ENCODE measurements at places on chromosomes 12 and 14.
A peak's percentile ranks its signal among the peaks of the same experiment; 100 is the strongest.

DNA sequence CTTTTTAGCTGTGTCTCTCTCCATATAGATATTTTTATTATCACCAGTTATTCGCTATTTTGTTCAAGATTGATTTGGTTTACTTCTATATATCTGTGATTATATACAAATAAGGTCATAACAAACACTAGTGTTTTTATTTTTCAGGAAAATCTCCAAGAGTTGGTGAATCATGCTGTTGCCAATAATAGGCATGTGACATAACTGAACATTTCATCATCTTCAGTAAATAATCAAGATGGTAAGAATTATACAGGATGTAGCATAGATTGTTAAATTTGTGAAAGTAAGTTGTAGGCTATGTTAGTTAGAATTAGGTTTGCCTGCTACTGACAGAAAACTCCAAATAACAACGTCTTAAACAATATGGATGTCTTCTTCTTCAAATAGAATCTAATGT, 240.9 kb upstream of the PDE3A start:
- DNase-seq, result no peak

DNA sequence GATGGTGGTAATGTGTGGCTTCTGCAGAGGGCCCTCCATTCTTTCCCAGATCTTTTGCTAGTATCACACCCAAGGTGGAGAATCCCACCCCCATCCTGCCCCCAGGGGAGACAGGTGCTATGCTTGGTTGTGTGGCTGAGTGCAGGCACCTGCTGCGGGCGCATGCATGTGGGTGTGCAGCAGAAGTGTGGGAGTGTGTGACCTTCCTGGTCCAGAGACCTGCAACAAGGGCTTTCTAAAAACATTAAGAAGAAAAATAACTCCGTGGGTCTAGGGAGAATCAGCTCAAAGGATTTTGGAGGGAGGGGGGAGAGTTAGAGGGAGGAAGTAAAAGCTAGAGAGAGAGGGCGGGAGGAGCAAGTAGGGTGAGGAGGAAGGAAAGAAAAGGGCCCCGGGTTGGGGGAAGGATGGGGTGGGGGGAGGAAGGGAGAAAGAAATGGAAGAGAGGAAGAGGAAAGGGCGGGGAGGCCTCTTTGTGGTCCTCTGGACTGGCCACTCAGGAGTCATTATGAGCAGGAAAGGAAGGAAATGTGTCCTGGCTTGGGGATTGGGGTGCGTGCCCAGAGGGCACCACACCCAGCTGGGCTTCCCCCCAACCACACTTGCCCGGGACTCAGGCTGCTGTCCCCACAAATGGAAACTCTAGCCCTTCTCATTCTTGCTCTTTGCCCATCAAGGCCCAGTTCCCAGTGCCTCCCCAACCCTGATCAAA, 3.1 kb upstream of the FIGNL2 start:
- DNase-seq, result no peak

- DNase-seq, result no peak
Measured at GRCh38 chr12:79367032-79367589, 323.7 kb downstream of the PAWR start.

DNA sequence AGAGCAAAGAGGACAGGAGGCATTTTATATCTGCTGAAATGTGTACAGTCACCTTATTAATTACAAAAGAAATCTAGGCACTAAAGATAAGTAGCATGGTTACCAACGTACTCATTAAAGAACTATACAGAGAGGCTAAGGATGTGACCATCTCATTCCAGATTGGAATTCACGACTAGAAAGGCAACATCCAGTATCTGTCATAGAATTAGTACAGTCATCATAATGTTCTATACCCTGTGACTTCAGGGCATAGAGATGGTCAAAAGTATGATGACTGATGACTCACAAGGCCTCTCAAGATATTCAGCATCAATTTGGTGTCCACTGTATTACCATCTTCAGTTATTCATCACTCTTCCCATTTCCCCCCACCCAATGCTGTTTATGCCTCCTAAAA, 144.0 kb upstream of the PLEKHG7 start:
- DNase-seq, result no peak

GRCh38 chr12:25924491-25925001, 33.9 kb upstream of the RASSF8 start:
- peak; percentile 45 for DNase-seq

GRCh38 chr12:85523197-85523596, 243.2 kb downstream of the ALX1 start:
- DNase-seq, result no peak

- no peak for DNase-seq
Measured at GRCh38 chr12:69442894-69443293, 27.3 kb upstream of the FRS2 start.

- peak; percentile 93 for DNase-seq
Measured at GRCh38 chr12:3225154-3225795, 148.1 kb downstream of the TSPAN9 start.

- DNase-seq, result no peak
Measured at GRCh38 chr14:50792051-50792477, 38.9 kb downstream of the NIN start.

- no peak for DNase-seq
Measured at GRCh38 chr14:69325646-69326265, 65.8 kb downstream of the GALNT16 start.

GRCh38 chr12:28223025-28223554, 32.8 kb downstream of the CCDC91 start:
- DNase-seq, result no peak

DNA sequence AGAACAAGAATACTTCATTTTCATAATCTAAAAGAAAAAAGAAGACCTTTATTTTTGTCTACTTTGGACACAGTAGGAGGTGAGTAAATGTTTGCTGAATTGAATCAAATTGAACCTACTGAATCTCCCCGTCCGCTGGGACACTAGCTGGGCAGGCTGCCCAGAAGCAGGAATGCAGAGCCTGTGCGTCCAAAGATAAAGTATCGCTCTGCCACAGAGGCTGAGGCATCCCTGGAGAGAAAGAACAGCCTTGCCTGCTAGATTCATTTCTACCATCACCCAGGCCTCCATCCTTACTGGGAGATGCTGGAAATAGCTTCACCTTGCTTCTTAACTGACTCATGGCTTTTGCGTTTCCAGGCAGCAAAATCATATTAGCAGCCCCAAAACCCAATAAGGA, 64.1 kb upstream of the TSPAN11 start:
- no peak for DNase-seq

GRCh38 chr14:21408147-21408546, 24.3 kb upstream of the SUPT16H start:
- DNase-seq, result no peak

GRCh38 chr14:56874375-56874774, 64.1 kb upstream of the OTX2 start:
- peak; percentile 94 for DNase-seq

DNA sequence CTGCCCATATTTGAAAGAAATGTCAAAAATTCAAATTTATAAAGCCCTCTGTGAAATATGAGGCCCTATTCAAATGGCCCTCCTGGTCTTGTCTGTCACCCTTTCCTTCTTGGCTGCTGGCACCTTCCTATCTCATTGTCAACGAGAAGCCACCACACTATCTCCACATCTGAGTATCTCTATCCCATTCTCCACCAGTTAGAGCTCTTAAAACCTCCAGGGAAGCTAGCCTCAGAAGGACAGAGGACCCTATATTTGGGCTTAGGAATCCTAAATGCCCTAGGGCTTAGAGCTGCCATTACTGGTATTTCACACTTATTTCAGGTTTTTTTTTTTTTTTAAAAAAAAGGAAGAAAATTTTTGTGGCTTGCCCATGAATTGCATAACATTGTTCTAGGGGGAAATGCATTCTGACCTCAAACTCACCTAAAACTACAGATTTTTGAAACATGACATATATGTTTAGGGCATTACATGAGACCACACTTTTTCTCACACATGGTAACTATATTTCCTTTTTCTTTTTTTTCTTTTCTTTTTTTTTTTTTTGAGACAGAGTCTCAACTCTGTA, 25.0 kb downstream of the SLC25A21 start:
- no peak for DNase-seq

GRCh38 chr12:113103756-113104450, 31.7 kb downstream of the RASAL1 start:
- DNase-seq, result peak; percentile 51

GRCh38 chr12:49703647-49704137, 3.5 kb downstream of the FMNL3 start:
- DNase-seq, result peak; percentile 61

DNA sequence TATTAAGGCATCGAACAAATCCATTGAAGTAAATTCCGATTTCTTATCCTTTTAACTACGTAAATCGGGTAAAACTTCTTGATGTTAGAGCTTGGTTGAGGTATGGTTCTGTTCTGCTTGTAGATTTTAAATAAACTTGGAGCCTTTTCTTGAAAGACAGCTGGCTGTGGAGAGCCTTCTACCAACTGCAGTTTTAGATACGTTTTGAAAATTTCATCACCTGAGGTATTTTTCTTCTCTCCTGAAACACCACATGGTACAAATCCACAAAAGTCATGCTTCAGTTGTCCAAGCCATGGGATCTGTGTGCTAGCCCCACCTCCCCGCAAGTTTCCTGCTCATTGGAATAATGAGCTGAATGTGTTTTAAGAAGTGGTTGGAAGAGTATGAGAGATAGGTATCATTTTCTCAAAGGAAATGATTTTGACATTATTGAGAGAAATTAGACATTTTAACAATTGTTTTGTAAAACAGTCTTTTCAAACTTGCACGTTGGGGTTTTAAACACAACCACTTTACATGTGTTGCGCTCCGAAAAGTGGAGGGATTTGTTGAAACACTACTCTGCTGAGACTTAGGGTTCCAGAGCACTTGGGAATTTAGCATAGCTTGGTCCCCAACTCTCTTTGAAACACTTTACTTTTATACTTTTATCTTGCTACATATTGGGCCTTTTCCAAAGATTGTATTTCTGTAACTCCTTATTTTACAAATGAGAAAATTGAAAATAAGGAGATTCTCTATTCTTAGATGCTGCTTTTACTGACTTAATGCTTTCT, 1.4 kb downstream of the PPM1A start:
- peak; percentile 75 for DNase-seq

- no peak for DNase-seq
Measured at GRCh38 chr12:103560604-103561101, 26.4 kb upstream of the STAB2 start.

DNA sequence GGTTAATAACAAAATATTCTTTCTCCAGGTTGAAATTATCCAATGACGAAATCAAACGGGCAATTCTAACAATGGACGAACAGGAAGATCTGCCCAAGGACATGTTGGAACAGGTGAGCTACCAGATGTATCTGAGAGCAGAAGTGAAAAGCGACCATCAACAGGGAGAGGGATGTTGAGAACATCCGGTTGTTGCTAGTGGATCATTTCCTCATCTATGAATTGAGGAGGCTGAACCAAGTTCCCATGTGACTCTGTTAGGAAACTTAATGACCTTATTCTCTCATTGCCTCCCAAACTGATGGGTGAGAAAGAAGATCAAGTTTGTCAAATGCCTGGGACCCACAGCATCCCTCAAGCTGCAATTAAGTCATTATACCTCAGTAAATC, 117.7 kb downstream of the GPR135 start:
- DNase-seq, result no peak

DNA sequence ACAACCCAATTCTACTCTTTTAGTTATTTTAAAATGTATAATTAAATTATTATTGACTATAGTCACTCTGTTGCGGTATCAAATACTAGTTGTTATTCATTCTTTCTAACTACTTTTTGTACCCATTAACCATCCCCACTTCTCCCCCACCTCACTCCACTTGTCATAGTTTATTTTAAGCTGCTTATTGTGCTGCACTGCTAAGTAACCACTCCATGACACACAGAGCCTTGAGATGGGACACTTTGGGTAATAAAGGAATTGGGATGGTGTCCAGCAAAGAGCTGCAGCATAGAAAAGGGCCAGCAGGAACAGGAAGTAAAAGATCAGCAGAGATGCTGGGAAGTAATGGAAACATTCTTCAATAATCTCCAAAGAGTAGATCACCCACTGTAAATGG, 123.0 kb downstream of the RPS29 start:
- no peak for DNase-seq

DNA sequence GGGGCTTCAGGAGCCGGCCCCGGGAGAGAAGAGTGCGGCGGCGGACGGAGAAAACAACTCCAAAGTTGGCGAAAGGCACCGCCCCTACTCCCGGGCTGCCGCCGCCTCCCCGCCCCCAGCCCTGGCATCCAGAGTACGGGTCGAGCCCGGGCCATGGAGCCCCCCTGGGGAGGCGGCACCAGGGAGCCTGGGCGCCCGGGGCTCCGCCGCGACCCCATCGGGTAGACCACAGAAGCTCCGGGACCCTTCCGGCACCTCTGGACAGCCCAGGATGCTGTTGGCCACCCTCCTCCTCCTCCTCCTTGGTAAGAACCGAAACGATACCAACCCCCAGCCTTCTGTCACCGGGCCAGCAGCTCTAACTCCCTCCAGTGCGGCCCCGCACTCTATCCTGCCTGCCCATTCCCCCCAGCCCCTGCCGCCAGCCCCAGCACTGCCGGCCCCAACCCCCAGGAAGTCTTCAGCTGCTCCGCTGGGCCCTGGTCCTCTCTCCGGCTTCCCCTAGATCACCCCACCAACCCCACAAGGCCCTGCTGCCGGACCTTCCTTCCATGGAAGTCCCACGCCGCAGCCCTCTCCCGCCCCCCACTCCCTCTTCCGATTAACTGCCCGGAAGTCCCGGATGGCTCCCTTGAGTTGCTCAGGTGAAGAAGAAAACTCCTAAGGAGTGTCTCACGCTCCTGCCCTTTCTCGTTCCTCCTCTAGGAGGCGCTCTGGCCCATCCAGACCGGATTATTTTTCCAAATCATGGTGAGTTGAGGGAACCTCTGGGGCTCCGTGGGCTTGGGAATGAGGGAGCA, 693 bp downstream of the LRP10 start:
- DNase-seq, result peak; percentile 81

- DNase-seq, result peak; percentile 98
Measured at GRCh38 chr12:52956987-52957386, 8.1 kb downstream of the KRT18 start.

DNA sequence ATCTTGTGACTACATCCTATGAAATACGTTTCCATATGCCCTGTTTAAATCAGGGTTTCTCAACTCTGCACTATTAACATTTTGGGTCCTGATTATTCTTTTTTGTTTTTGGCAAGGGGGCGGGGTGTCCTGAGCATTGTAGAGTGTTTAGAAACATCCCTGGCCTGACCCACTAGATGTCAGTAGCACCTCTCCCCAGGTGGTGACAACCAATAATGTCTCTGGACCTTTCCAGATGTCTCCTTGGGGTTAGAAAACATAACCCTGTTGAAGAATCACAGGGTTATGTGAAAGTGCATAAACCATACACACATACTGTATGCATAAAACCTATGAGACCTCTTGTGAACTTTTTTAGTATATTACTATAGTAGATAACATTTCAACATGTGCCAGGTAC, 1.4 kb downstream of the ACAD10 start:
- DNase-seq, result peak; percentile 12

- DNase-seq, result peak; percentile 34
Measured at GRCh38 chr12:127398016-127398710, 868.8 kb upstream of the TMEM132C start.

DNA sequence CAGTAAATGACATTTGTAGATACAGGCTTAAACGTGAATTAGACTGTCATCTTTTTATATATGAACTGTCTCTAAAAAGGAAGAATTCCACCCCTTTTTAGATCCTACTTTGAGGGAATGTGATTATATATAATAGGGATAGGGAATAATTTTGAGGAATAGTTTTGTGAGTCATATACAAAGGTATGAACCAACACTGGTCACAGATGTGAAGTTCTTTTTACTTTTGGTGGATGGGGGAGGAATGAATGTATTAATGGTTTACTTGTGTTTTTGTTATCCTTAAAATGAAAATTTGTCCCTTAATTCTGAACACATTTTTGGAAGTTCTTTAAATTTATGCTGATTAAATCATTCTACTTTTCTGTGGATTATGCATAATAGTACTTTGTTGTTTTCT, 30.4 kb downstream of the FRS2 start:
- no peak for DNase-seq
